ENCODE measurements at places on chromosomes 2 and 18.

- no peak for DNase-seq
These were observed 146.7 kb upstream of the VRK2 start for GRCh38 chr2:57899898-57900297.

- DNase-seq = no peak
These were observed 158.0 kb downstream of the INHBB start for GRCh38 chr2:120503793-120504571.

- DNase-seq = no peak
These were observed 3.5 kb upstream of the PPP1CB start for GRCh38 chr2:28748176-28748575.

- DNase-seq = no peak
These were observed 25.7 kb upstream of the FAM178B start for GRCh38 chr2:97011977-97012569.

DNA sequence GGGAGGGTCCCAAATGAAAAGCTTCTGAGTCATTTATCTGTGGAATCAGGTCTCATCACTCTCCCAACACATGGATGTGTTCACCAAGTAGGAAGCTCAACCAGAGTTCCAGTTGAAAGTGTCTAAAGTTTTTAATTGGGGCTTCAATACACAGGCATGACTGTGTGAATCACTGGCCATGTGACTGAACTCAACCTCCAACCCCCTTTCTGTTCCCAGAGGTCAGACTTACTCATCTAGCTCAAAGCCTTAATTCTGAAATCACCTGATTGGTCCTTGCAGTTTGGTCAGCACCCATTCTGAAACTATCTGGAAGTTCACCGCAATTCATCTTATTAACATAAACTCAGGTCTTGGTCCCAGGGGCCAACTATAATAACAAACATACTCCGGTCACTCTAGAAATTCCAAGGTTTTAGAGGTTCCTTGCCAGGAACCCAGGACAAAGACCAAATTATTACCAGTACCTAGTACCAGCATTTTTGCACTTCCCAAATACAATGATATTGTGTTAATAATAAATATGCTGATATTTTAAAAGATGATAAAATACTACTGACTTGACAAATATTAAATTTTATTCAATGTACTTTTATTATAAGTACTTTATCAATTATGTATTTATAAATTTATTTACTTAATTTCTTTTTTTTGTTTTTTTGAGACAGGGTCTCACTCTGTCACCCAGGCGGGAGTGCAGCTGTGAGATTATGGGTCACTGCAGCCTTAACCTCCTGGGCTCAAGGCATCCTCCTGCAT lies 10.7 kb upstream of the RBM45 start:
- no peak for DNase-seq

DNA sequence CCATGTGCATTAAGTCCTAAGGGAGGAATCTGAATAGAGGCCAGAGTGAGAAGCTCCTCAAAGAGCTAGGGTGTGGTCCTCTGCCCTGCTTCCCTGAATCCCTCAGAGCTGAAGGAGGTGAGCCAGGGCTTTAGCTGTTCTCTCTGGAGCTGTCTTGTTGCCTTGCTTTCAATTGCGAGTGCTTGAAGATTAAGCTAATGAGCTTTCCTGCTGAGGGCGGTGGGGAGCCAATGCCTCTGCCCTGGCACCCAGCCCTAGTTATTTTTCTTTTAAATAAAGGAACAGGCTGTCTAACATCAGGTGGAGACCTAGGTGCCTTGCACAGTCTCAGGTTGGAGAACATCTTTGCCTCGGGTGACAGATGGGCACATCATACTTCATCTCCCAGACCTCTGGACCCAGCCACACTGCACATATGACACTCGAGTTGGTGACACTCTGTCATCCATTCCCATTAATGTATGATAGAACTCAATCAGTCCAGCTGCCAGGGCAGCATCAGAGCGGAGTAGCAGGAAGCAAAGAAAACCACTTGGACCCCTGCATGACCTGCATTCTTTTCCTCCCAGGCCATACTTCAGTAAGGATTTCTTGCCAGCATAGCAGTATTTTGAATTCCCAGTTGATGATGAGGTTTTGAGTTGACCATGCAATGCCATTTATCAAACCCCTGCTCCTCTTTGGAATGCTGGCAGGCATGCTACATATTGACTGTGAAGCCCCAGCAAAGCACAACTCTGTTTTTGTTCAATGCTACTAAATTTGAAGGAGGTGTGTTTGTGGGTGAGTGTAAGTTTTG lies 292.7 kb downstream of the RNF144A start:
- no peak for DNase-seq

DNA sequence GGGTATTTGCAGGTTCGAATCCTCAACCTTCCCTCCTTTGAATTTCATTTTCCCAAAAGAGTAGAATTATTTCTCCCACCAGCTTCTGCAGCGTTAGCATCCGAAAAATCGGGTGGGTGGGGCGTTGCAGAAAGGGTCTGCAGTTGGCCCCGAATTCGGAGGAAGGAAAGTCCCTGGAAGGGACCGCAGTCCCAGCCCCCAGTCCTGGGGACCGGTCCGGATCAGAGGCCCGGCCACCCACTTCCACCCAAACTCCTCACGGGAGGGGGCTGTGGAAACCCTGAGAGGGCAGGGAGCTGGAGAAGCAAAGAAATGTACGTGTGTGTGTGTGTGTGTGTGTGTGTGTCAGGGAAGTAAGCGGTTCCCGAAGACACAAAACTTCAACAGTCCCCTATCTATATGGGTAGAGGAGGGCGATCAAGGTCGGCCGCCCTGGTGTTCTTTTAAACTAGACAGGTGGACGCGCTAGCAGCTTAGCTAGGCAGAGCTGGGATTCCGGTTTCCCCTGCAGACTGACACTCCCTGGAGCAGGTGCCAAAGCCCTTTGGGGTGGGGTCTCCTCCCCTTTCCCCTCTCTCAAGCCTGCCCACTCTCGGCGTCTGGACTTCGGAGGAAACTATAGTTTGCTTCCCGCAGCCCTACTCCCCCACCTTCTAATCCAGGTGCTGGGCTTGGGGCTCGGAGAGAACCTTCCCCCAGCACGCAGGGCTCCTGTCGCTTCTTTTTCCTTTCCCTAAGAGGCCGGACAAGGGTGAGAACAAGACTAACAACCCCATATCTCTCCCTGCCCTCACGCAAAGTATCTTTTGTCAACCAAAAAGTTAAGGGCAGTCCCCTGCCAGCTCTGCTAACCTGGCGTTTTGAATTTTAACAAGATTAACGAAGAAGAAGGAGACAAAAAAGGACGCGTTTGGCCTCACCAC lies 4.8 kb upstream of the ONECUT2 start:
- no peak for DNase-seq

- DNase-seq = no peak
These were observed 50.4 kb downstream of the AP1S3 start for GRCh38 chr2:223786943-223787342.

- no peak for DNase-seq
These were observed 707.8 kb downstream of the DSC3 start for GRCh38 chr18:30334781-30335180.

DNA sequence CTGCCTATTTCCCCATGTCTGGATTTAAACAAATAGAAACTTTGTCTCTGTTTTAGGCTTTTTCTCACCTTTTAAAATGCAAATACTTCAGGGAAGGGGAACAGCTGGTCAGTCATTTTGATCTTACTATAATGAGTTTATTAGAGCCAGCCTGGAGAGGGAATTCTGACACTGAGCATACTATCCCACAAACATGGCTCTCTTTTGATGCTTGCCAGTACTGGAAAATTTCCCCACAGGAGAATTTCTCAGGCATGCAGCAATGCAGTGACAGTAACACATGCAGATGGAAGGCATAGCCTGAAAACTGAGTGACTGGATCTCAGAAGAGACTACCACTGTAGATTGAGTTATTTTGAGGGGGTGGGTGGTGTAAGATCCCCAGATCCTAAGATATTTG lies 974.3 kb upstream of the CELF4 start:
- no peak for DNase-seq

GRCh38 chr2:15668611-15669305 lies 77.1 kb downstream of the DDX1 start:
- no peak for DNase-seq

DNA sequence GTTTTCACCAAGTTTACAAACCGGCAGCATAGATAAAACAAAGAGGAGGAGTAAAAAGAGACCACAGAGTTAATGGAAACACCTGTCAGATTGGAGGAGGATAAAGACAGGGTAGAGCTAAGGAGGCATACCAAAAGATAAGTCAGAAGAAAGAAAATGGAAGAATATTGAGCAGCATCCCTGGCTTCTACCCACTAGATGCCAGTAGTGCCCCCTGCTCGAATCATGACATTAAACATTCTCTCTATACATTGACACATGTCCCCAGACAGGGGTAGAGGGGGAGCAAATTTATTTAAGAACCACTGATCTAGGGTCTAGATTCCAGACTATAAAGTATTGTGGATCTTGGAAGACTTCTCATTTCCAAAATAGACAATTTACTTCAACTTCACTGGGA lies 159.8 kb upstream of the ETAA1 start:
- DNase-seq = no peak

DNA sequence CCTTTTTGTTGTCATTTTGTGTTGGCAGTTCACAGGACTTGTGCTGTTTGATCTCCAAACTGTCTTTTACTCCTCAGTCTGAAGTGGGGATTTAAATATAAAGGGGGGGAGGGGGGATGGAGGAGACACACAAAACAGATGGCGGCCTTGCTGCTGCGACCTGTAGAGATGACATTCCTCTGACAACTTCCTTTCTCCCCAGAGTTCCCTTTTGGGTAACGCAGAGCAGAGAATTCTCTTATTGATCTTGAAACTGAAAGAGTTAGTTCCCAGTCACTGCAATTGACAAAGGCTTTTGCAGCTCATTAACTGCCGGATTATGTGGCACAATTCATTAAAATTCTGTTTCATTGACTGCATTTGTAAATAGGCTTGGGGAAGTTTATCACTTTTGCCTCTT lies 279.3 kb downstream of the TSN start:
- DNase-seq = no peak

DNA sequence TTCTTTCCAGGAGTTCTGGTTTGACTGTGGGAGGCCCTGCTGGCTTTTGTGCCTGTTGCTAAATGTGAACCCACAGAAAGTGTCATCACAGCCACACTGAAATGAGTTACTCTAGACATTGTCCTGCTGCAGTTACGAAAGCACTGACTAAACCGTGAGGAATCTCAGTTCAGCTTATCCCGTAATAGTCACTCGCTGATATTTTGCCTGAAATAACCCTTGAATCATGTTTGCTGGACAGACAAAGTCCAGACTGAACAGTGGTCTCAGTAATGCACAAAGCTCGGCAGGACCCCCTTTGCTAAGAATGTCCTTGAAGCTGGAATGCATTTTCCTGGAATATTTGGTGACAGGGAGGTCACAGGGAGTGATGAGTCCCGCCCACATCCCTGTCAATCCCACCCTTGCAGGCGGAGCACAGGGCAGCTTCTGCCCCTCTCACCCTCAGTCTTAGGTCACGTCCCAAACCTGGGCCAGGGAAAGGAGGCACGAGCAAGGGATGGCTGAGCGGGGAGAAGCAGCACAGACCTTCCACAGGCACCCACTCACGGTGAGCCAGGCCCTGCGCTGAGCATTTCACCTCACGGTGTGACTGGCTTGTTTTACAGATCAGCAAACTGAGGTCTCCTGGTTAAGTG lies 53.4 kb downstream of the ADI1 start:
- DNase-seq = no peak

DNA sequence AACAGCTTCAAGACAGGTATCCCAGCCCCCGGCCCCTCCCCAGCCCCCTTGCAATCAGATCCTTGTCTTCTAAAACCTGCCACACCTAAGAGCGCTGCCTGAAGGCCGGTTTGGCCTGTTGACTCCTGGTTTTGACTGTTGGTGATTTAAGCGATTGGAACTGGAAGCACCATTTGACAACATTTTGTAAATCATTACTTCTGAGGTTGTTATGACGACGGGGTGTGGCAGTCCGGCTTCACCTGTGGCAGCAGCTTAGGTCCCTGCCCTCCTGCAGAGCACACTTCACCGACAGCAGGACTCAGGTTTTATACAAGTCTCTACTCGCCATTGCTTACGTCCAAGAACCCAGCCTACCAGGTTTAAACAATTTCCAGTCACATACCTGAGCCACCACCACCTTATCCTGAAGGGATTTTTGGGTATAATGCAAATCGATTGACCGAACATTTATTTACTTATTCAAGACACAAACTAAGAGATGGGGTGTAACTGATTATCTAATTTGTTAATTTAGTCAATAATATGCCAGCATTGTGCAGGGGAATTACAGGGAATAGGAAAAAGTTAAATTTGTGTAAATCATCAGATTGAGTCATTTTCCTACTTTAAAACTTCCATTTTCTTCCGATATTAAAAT lies 707 bp upstream of the DGUOK start:
- DNase-seq = no peak

DNA sequence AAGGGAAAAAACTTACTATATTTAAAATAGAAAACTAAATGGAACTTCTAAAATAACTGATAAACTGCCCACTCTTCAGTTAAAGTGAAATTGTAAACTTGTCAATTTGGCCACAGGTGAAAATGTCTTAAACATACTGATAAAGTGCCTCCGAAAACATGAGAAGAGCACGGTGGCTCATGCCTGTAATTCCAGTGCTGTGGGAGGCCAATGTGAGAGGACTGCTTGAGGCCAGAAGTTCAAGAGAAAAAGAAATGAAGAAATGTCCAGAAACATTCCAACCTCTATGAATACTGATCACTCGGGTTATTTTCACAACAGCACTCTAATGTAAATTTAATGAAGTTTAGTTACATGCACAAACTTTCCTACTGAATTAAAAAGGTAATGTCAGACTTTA lies 63.4 kb upstream of the DNER start:
- no peak for DNase-seq

- no peak for DNase-seq
These were observed 93.1 kb downstream of the ZFP36L2 start for GRCh38 chr2:43133336-43133707.

DNA sequence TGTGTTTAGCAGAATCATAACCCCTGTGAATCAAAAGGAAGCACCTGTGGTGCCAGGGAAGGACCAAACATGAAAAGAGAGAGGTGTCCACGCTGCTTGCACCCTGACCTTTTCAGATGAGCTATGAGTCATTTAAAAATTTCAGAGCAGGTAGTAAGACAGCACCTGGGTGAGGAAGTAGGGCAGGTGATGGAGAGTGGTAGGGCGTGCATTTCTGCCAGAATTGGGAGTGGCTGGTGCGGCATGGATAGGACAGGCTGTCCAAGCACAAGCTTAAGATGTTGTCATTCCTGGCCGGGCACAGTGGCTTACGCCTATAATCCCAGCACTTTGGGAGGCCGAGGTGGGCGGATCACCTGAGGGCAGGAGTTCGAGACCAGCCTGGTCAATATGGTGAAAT lies 36.8 kb downstream of the NPAS2 start:
- no peak for DNase-seq

- no peak for DNase-seq
These were observed 17.5 kb downstream of the YPEL5 start for GRCh38 chr2:30164131-30164925.

- DNase-seq = no peak
These were observed 56.0 kb downstream of the ADI1 start for GRCh38 chr2:3463186-3463835.

GRCh38 chr2:43455731-43456642 lies 139.9 kb downstream of the THADA start:
- DNase-seq = no peak

DNA sequence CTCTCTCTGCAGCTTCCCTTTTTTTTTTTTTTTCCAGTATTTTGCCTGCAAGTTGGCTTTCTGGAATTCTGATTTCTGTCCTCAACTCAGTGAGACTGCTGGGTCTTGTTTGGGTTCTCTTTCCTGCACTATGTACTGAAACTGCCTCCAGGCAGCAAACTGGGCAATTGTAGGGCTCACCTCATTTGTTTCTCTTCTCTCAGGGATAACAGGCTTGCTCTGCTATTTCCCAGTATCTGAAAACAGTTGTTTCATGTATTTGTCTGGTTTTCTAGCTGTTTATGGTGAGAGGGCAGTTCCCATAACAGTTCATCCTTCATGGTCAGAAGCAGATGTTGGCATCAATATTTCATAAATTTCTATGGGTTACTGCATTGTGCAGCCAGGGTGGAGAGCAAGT lies 206.0 kb downstream of the CYRIA start:
- DNase-seq = no peak
